NCI-H774 (cell line): ENCODE measurements at places on chromosomes 2 and 18.

DNA sequence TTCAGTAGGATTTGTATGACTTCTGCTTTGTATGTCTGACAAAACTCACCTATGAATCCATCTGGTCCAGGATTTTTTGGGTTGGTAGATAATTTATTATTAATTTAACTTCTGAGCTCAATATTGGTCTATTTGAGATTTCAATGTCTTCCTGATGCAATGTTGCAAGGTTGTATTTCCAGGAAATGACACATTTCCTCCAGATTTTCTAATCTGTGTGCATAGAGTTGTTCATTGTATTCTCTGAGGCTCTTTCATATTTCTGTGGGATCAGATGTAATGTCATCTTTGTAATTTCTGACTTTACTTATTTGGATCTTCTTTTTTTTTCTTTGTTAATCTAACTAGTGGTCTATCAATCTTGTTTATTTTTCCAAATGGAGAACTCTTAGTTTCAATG lies 584.7 kb upstream of the SETBP1 start:
- no peak for DNase-seq

GRCh38 chr2:16282511-16282910 lies 342.2 kb downstream of the MYCN start:
- no peak for DNase-seq

DNA sequence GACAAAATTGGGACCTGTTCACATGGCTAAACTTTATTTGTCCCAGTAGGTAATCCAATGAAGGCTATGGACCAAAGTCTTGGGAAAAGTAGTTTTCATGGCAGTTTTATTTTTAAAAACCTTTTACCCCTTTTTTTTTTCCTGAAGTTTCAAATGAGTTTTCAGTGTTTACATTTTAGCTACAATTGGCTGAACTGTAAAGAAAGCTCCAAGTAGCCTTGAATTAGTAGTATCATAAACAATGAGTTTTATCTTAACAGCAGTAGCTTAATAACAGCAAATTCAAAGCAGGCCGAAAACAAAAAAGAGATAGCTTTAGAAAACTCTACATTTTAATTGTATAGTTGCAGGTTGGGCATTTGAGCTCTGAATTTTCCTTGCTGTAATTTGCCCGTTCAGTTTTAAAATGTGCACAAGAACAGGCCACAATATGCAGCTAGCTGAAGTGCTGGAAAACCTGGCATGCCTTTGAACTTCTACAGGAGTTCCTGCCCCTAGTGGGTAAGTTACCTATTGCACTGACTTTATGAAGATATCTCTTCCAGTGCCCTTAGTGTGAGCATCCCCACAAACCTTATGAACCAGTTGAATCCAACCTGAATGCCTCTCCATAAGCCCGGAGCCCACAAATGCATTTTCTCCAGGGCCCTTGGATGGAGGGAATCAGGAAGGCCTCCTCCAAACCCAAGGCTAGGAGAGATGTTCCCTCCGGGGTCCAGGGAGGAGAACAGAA lies 106.7 kb downstream of the XRCC5 start:
- no peak for DNase-seq

DNA sequence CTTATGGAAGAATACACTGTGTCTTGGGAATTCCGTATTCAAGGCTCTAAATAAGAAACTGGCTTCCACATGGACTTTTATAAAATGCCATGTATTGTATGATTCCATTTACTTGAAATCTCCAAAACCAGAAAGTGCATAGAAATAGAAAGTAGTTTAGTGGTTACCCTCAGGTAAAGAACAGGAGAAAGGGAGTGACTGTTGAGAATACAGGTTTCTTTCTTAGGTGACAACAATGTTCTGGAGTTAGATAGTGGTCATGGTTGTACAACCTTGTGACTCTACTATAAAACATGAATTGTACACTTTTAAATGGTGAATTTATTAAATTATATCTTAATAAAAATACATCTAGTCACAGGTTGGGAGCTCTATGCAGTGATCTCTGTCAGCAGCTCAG lies 481.8 kb downstream of the SPAG16 start:
- no peak for DNase-seq

DNA sequence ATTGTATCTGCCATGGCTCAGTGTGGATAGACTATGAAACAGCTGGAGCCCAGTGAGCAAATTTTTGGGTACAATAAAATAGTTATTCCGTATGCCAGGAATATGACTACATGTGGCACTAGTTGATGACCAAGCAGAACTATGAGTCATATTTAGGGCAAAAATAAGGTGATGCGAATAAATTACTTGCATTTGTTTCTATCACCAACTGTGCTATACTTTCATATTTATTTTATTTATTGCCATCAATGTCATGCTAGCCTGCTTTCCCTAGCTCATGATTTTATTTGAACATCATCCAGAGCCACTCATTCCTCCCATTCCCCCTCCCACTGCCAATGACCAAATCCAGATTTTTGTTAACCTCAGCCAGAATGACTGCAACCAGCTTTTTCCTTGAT lies 13.3 kb upstream of the FAP start:
- DNase-seq = no peak

- DNase-seq = no peak
Observed at GRCh38 chr2:74138600-74139323, 8.9 kb downstream of the BOLA3 start.

DNA sequence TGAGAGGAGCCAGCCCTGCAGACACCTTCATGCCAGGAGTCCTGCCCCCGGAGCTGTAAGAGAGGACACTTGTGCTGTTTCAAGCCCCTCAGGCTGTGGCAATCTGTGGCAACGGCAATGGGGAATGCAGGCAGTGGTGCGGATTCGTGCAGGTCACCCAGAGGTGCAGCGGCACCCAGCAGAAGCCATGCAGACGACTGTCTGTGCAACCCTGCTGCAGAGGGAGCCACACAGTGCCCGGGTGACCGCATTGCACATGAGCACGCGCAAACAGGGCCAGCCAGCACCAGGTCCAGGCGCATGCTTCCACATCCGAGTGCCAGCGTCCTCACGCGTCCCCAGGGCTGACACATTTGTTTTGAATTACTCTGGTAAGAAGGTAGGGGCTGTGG lies 84.8 kb upstream of the GPC1 start:
- DNase-seq = no peak

GRCh38 chr2:208248601-208249000 lies 6.3 kb downstream of the IDH1 start:
- no peak for DNase-seq

DNA sequence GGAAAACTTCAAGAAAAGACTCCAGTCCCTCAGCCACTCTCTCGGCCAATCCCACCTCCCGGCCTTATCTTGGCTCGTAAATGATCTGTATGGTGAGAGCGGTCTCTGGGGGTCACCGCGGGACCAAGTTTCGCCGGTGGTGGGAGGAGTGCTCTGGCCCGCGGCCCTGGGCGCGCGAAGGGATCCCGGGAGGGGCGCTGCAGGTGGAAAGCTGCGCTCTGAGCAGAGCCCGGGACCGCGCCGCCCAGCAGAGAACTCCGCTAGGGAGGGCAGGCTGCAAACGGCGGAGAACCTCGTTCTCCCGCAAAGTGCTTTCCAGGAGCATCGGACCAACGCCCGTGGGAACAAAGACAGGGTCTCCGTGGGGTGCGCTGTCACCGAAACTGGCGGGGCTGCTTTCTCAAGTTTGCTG lies 622 bp downstream of the LRP2 start:
- DNase-seq = no peak

- DNase-seq = no peak
Observed at GRCh38 chr18:51163543-51163942, 33.9 kb downstream of the MEX3C start.
